ENCODE measurements at places on chromosomes 3 and 15.

DNA sequence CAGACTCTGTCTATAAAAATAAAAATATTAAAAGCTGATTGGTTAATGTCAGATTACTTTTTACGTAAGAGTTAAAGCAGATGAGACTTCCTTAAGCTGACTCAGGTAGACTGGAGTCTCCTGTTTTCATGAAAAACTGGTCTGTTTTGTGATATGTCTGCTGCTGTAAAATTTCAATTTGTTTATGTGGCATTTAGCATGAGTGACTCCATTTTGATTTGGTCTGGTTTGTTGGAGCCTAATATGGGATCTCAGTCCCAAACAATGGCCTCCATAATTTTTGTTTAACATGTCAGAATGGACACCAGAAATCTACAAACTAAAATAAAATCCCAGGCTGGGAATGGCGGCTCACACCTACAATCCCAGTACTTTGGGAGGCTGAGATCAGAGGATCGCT is 57.8 kb upstream of the LEKR1 start:
- DNase-seq = no peak

DNA sequence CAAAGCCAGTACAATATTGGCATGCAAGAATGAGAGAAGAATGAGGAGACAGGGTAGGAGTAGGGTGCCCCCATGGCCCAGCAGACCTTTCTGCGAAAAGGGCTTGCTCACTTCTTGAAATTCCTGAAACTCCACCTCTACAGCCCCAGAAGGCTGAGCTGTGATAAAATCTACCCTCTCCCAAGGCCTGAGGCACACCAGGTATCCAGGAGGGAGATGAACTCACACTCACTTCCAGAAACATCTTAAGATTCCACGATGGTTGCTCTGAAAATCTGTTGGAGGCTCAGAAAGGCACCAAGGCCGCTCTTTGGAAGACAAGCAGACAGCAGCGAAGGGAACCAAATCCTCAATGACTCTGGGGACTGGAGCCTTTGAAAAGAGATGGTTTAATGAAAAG is 297.5 kb downstream of the UACA start:
- no peak for DNase-seq

DNA sequence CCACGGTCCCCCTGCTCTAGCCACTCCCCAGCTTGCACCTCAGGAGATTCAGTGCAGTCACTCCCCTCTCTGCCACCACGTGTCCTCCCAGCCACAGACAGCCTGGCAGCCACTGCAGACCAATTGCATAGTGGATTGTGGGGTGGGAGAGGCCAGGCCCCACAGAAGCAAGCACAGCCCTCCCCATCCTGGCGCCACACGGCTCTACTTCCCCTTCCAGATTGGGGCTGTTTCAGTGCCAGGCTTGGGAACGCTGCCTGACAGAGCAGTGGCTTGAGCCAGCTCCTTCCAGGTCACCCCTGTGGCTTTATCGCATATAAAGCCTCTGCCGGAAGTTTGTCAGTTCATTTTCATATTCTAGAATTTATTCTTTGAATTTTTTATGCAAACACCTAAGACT is 90.7 kb downstream of the TMEM266 start:
- DNase-seq = no peak

GRCh38 chr15:44300572-44300971 is 12.1 kb downstream of the GOLM2 start:
- DNase-seq = no peak

DNA sequence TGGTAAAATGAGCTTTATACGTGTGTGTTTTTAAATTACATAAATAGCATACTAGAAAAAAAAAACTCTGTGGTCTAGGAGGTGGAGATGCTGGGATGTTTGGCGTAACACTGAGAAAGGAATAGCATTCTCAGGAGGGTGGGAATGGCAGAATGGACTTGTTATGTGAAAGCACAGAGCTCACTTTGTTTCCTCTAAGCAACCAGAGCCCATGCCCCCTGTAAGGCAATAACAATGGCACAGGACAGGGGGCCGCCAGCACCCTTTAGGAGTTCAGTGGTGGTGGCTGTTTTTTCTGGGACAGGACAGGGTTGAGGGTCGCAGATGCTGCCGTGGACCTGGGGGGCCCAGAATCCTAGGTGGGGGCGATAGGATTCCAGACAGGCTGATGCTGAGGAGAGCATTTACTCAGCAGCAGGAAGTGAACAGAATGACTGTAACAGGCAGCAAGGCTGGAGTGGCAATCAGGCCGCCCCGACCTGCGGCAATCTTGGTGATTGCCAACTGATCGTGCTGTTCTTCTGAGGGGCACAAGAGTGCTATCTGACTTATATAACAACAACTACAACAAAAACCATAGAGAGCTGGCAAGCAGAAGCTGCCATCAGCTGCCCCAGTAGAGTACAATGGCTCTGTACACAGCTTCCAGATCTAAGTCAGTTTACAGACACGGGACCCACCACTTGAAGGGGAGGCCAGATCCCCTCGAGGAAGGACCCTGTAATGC is 160.4 kb downstream of the UACA start:
- no peak for DNase-seq

GRCh38 chr15:62231856-62232255 is 66.8 kb upstream of the C2CD4B start:
- DNase-seq = no peak

GRCh38 chr15:33101036-33101435 is 93.5 kb downstream of the FMN1 start:
- DNase-seq = no peak

DNA sequence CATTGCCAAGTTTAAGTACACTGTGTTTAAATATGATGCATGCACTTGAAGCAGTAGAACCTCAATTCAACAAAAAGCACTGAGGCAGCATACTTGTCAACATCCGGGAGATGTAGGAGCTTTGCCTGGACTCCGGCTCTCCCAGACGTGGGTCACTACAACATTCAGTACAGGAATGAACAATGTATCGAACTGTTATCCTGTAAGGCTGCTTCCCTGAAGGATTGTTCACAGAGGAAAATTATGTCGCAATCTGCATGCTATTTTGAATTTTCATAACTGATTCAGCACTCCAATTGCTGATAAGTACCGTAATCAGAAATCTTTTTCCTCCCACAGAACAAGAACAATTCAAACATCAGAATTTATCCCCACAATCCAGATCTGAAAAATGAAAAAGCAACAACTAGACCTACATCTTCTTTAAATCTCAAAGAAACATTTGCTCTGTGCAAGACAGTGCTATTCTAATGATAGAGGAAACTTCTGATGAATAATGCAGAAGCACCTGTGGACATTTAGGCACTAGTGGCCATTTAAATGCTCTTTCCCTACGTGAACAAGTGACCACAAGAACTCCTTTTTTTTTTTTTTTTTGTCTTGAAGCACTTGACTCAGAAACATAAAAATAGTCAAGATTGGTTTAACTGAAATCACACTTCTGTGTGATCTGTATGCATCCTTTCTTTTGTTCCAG is 113.4 kb downstream of the PLCH1 start:
- DNase-seq = no peak

GRCh38 chr15:87215100-87215499 is 1041.4 kb downstream of the NTRK3 start:
- no peak for DNase-seq

- DNase-seq = no peak
These were observed 63.2 kb downstream of the DGKG start for GRCh38 chr3:186298876-186299275.

GRCh38 chr3:46058981-46059380 is 31.7 kb upstream of the XCR1 start:
- DNase-seq = no peak

GRCh38 chr3:71414189-71414927 is 169.2 kb downstream of the FOXP1 start:
- DNase-seq = no peak

DNA sequence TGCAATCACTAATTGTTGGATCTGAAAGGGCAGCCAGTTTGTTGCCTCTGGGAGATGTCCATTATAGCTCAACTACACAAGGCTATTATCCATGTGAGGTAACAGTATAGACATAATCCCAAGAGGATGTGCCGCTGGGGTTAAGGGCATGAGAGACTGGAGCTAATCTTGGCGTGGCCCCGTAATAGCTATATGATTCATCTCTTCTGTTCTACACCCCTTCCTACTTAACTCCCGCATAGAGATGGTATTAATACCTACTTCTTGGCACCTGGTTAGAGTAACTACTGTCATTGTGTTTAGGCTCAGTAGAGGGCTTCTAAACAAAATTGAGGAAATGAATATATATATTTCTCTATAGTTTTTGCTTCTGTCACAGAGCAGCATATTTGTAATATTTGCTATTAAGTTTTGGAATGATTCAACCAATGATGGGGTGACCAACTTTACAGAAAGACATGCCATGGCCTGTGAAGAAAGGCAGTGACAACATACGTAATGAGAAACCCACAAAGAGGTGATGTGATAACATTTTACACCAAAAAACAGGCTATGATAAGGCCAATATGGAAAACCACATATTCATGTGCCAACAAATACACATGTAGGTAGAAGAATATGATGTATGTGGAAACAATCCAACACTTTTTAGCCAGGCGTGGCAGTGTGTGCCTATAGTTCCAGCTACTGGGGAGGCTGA is 76.8 kb upstream of the DPH6 start:
- no peak for DNase-seq

DNA sequence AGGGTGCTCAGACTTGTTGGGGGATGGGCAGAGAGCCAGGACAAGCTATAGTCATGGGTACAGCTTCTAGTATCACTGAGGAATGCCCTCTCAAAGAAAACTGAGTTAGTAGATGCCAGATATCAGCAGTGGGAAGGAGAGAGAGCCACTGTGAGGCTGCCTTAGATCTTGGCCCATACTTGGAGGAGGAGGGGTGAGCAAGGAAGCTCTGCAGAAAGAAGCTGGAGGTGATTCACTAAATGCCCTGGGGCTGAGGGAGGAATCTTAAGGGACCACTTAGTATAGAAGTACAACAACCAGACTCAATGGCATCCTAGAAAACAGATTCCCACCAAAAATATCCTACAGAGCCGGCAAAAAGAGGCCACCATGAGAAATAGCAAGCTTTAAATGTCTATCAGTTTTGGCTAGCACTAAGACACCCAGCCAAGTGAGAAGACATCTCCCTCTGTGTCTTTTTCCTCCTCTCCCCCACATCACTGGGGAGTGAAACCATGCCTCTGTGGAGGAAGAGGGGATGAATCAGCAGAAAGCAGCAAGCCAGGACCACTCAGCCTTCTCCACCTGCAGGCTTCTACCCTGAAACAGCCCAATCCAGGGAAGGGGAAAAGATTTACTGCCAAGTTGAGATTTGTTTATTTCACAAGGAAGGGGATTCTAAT is 282.5 kb upstream of the STT3B start:
- no peak for DNase-seq

- DNase-seq = no peak
These were observed 53.3 kb upstream of the MELTF start for GRCh38 chr3:197082871-197083270.

DNA sequence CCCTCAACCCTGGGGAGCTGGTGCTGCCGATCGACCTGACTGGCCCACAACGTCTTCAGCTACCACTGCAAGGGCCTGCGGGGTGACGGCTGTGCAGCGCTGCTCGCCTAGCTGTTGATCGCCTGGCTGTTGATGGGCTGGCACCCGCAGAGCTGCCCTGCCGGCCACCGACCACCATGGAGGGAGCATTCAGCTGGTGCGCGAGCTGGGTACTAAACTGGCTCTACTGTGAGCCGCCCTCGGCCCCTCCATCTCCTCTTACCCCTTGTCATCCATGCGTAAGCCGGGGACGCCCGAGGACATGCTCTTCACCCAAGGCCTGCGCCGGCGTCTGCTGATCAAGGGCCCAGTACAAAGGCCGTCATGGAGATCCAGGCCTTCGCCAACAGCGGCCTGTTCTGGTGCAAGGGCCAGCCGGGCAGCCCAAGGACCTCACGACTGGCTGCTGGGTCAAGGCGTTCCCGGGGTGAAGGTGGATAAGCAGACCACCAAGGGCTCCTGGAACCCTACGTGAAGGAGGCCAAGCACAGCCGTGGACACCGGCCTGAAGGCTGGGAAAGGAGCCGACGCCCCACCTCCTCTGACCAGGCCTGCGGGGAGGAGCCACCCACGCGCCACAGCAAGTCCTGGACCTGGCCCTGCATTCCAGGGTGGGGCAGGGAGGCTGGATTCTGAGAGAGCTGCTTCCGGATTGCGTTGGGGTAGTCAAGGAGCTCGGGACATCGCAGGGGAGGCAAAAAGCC is 46.9 kb downstream of the SFMBT1 start:
- no peak for DNase-seq

GRCh38 chr15:57624730-57625129 is 33.0 kb downstream of the MYZAP start:
- no peak for DNase-seq

DNA sequence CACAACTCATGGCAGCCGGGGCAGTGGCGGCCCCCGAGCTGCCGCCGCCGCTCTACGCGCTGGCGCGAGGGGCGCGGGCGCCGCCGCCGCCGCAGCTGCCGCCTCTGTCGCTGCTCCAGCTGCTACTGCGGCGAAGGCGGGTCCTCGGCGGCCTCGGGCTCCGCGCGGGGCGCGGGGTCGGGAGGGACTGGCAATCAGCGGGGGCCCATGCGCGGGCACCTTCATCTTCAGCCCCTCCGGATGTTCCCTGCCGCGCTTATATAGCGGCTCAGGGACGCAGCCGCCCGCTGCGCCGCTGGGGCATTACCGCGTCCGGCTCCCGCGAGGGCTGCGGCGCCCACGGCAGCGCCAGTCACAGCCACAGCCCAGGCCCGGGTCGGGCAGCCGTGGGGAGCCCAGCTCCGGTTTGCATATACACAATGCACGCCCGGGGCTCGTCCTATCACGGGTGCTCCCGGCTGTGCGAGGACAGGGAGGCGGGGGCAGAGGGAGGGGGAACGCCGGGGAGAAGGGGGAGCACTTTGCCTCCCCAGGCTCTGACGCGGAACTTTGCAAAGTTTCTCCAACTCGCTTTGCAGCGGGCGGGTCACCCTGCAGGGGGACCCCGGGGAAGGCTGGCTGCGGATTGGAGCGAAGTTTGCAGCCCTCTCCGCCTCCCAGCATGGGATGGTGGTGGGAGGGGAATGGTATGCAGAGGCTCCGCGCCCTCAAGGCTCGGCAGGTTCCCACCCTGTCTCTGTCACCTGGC is at the start of gene VGLL3:
TSS of gene VGLL3 (minus strand) at position 416 of the 748 bp plus-strand sequence. CDS start at position 10, 406 bp downstream.
- DNase-seq = no peak

DNA sequence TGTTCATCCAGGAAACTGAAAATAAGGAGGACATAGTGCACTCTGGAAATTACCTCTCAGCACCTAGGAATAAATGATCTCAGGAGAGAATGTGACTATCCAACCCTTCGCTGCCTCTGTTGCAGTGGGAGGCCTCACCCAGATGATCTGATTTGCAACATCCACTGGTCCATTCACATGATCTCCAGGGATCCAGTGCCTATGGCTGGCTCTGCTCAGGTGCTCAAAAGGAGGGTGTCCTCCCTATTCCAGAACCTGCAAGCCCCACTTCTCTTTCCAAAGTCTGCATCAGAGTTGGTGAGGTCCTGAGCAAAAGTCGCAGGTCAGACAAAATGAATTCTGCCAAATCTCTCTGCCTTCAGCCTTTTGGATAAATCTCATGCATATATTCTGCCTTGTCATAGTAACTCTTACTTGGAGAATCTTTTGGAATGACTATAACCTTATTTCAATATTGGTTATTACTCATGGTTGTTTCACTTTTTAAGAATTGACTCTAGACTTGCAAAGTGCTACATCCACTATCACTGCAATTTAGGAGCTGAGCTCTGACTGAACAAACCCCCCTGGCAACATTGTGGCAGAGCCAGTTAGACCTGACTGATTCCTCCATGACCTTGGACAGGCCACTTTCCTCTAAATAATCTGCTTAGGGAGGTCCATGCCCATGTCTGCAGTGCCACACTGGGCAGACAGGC is 295.1 kb downstream of the EPHB1 start:
- DNase-seq = no peak
